ENCODE measurements at places on chromosomes 6 and 20. TPM values are rescaled to one million over a fixed set of nuclear protein-coding genes. Genes with fewer than 3 reads are reported as not detected.

DNA sequence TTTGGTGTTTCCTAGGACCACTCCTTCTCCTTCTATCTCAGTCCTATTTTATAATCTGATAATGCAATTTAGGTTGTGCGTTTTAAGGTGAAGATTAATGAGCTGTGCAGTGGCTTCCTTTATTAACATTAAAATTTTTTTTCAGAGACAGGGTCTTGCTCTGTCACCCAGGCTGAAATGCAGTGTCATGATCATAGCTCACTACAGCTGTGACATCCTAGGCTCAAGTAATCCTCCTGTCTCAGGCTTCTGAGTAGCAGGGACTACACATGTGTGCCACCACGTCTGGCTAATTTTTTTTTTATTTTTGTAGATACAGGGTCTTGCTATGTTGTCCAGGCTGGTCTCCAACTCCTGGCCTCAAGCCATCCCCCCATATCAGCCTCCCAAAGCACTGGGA, 53.0 kb upstream of the DSP start:
- DNase-seq, result no peak

Gene CST4
- not detected for total RNA-seq

GRCh38 chr6:16669227-16669626, 92.0 kb downstream of the ATXN1 start:
- DNase-seq, result no peak

DNA sequence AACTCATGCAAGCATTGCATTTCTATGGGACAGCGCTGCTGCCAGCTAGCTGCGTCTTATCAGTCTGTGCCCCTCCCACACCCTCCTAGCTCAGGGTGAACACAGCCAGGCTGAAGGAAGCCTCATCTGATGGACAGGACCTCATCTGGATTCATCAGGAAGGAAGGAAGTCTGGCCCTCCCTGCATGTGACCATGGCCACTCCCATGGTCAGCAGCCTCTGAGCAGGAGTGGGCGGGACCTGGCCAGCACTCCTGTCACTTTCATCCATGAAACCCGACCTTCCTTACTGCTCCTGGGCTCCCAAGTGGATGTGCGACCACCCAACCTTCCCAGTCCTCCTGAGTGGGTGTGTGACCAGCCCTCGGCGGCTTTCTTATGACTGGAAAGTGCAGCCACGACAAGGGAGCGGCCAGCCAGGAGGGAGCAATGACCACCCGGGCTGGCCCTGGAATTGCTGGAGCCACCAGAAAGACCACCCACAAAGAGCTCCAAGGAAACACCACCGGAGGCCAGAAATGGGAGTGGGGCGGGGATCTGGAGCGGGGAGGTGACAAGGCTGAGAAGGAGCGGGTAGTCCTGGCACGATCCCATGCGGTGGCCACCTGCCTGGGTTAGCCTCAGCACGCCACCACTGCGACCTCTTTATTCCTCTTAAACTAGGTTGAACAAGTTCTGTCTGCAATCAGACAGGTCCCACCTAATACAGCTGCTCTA, 241.2 kb downstream of the TTLL2 start:
- DNase-seq, result no peak

Gene GRM1
- not detected for total RNA-seq

Gene SUMO4
- total RNA-seq, result 0.26 TPM

- DNase-seq, result no peak
Observed at GRCh38 chr6:63349401-63349800, 29.6 kb upstream of the LGSN start.

GRCh38 chr6:168655462-168656152, 214.6 kb downstream of the SMOC2 start:
- no peak for DNase-seq

Gene SNAP91
- total RNA-seq, result not detected

Gene PNLDC1
- not detected for total RNA-seq

DNA sequence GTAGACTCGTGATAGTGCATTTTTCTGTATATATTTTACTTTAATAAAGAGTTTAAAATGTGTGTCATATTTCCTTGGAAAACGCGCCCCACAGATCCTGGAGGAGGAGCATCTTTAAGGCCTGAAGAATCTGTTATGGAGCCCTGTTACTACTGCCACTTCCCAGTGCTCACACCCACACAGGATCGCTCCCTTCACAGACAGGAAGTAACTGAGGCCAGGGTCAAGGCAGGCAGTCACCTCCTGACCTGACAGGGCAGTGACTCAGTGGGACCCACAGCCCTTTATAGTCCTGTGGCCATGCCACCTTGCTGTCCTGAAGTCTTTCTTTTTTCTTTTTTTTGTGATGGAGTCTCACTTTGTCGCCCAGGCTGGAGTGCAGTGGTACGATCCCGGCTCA, 9.0 kb downstream of the RRBP1 start:
- no peak for DNase-seq

DNA sequence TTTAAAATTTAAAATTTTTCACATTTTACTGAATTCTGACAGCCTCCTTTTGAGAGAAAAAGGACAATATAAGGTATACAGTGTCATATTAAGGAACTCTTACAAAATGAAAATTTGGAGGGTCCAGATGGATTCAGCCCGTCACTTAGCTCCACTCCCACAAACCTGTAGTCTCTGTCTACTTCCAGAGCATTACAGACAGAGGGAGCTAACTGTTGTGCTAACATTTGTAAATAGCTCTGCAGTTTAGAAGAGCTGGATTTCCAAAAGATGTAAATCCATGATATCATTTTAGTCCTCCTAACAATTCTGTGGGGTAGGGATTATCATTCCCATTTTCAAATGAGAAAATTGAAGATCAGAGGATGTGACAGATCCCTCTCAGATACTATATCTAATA, 16.1 kb upstream of the SERINC3 start:
- DNase-seq, result no peak

DNA sequence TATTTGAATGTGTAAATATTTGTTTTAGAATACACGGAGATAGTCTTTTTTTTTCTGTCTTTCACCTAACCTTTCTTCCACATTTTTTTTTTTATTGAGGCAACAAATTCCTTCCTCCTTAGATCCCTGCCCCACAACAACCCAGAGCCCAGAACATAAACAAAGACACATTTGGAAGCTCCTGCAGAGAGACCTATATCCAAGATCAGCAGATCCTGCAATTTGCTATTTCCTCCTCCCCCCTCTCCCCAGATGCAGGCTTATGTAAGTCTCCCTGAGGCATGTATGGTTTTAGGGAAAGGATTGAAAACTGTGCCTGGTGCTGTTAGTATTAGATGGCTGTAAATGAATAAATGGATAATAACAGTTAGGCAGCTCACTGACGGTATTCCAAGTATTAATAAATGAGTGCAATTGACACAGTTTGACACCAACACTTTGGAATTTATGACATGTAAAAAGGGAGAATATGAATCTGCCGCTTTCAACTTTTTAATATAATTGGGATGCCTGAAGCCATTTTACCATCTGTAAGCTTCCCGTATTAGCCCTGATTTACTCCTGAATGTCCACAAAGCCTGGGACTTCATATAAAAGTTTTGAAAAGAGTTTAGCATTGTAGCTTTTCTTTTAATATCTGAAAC, 608.3 kb upstream of the CITED2 start:
- no peak for DNase-seq

Gene OXT
- total RNA-seq, result not detected

Gene ENPP5
- total RNA-seq, result 5.4 TPM

Gene MDFI
- total RNA-seq, result 1.3 TPM

Gene EYS
- not detected for total RNA-seq

Gene DSN1
- 3.0 TPM for total RNA-seq

DNA sequence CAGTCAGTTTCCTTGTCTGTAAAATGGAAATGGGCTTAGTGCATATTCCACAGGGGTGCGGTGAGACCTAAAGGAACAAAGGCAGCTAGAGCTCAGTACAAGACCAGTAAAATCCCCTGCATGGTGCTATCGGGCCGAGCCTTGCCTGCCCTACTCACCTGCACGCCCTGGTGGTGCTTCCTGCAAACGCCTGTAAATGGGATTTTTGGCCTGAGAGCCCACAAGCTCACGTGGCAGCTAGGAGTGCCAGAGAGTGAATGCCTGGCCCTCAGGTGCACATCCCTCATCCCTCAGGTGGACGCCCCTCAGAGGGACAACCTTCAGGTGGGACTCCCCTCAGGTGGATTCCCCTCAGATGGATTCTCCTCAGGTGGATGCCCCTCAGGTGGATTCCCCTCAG, 48.0 kb upstream of the VSX1 start:
- DNase-seq, result no peak

DNA sequence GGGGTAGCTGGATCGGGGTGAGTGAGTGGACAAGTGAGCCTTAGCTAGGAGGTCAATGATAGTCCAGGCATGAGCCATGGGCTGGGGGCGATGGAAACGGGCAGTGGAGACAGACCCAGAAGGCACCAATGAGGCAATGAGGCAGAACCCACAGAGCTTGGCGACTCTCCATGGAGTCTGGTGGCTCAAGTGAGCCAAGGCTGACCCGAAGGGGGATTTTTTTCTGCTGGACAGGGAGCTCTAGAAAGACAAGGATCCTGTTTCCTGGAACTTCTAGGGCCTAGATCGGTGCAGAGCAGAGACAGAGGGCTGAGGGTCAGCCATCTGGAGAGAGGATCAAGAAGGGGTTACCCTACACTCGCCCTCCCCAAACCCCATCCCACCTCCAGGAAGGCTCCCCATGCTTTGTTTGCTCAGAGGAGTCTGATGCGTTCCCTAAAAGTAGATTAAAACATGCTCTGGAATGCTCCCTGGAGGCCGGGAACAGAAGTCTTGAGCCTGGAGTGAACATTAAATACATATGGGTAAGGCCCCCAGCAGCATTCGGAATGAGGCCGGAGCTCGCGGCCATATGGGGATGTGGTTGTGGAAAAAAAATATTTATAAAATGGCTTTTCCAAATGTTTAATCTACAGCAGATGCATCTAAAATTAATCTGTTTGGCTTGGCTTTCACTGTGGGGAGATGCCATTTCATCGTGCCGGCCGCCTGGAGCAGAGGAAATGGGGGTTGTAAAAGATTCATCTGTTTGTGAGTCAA, 237.8 kb upstream of the PMEPA1 start:
- no peak for DNase-seq

Data from psoas muscle (tissue), 8 donors.